ENCODE measurements at places on chromosomes 2 and 18. TPM values are rescaled to one million over a fixed set of nuclear protein-coding genes. Genes with fewer than 3 reads are reported as not detected.
A peak's percentile ranks its signal among the peaks of the same experiment; 100 is the strongest.

C1QL2 gene
- not detected for total RNA-seq

EN1 gene
- total RNA-seq = not detected

GPR39 gene
- 0.66 TPM for total RNA-seq

EVX2 gene
- total RNA-seq = 4.6 TPM

CFAP53 gene
- total RNA-seq = 0.27 TPM

SP5 gene
- 1.8 TPM for total RNA-seq

CD8B2 gene
- not detected for total RNA-seq

IKZF2 gene
- 14.9 TPM for total RNA-seq

GPATCH11 gene
- 4.7 TPM for total RNA-seq

DNA sequence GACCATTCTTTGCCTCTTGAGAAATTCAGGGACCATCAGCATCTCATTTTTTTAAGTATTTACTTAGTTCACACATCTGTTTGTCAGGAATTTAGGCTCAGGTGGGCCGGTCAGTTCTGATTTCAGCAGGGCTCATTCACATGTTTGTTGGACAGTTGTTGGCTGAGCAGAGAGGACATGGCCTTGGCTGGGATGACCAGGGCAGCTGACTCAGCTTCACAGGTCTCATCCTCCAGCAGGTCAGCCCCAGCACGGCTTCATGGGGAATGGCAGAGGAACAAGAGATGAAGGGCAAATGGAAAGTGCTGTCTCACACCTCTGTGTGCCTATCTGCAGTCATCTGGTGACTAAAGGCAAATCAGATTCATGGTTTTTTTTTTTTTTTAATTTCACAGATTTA lies 136.1 kb upstream of the TMEM200C start:
- no peak for DNase-seq

- no peak for DNase-seq
These were observed 117.3 kb downstream of the GALR1 start for GRCh38 chr18:77366720-77367641.

DNA sequence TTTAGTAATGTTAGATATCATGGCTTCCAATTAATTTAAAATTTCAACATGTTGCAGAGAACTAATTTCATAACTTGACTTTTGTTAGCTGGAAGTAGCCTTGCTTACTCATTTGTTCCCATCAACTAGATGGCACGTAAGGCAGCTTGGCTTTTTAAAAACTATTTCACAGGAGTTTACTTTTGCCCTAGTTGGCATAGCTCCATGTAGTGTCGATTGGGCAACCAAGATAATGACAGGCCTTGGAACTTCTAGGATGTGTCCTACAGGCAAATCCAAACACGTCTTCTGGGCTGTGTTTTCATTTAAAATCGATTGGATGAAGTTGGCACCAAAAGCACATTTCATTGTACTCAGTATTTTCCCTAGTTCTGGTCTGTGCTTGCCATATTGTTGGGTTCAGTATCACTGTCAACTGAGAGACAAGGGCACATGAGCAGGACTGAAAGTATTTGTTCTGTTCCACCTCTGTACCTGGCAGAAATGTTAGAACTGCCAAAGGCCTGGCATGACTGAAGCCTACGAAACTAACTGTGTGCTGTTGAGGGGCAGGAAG lies 29.4 kb downstream of the HADHB start:
- peak; percentile 89 for DNase-seq

- DNase-seq = no peak
These were observed 26.0 kb upstream of the FOSL2 start for GRCh38 chr2:28366496-28367282.

DNA sequence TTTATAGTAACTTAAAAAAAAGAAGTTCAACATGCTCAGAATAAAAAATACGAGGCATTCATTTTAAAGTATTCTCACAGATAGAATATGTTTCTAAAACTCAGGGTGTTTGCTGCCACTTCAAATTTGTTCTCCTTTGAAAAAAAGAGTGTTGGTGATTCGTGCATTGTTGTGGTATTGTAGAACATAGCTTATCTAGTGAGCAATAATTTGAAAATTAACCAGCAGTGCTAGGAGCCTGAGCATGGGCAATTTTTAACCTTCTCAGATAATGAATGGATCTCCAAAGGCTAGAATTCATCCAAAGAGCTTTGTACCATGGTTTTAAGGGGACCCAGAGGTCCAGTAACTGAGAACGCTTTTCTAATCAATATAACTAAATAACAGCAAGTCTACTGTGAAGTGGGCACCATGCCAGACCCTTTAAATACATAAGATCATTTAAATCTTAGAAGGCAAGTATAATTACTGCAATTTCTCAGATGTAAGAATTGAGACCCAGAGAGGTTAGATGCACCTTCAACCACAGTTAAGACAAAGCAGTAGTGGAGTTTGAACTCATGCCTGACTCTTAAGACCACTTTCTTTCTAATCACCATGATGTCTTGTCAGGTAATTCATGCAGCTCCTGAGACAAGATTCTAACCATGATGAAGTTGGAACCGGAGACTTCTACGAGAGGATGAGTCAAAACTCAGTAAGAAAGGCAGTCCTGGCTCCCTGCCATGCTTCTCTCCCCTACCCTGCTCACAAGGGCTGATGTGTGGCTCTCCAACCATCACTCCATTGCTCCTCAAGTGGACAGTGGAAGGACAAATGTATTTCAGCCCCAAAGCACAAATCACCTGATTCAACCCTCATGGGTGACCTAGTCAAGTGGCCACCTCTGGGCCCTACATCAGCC lies 3.4 kb downstream of the CYRIA start:
- DNase-seq = peak; percentile 77

- no peak for DNase-seq
These were observed 442.6 kb upstream of the LRATD1 start for GRCh38 chr2:14189929-14190328.

DNA sequence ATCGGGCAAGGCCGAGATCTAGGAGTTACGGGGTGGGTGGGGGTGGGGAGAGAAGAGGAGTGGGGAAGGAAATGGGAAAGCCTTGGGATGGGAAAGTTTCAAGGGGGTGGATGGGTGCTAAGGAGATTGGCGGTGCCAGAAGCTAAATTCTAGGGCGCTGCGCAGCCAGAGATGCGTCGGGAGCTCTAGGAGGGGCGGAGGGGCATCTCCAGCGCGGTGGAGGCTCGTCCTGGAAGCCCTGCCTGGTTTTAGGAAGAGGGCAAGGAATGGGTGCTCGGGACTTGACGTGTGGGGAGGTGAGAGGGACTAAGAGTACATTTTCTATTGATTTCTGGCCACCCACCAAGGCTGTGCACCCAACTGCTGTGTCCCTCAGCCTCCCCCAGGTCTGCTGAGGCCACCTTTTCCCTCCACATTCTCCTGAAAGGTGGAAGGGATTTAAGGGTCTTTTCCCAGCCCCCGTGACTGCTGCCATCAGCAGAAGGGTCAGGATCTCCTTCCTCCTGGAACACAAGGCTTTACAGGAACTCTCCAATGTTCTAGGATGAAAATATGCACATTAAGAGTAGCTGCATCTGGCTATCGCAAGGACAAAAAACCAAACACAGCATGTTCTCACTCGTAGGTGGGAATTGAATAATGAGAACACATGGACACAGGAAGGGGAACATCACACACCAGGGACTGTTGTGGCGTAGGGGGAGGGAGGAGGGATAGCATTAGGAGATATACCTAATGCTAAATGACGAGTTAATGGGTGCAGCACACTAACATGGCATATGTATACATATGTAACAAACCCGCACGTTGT lies 1.4 kb downstream of the C2orf72 start:
- DNase-seq = no peak

- DNase-seq = no peak
These were observed 512.9 kb upstream of the TNP1 start for GRCh38 chr2:217372794-217373193.

DNA sequence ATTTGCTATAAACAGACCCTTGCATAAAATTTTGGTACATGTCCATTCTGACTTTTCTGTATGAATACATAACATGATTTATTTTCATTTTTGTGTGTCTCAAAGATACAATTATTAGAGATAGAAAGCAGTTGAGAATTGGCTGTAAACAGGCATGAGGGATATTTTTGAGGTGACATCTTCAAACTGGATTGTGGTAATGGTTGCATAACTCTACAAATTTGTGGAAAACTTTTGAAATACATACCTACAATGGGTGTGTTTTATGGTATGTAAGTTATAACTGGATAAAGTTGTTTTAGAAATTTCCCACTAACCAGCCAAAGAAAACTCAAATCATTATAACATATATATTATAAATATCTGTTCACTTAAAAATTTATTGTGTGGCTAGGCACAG lies 39.6 kb downstream of the GREB1L start:
- no peak for DNase-seq

DNA sequence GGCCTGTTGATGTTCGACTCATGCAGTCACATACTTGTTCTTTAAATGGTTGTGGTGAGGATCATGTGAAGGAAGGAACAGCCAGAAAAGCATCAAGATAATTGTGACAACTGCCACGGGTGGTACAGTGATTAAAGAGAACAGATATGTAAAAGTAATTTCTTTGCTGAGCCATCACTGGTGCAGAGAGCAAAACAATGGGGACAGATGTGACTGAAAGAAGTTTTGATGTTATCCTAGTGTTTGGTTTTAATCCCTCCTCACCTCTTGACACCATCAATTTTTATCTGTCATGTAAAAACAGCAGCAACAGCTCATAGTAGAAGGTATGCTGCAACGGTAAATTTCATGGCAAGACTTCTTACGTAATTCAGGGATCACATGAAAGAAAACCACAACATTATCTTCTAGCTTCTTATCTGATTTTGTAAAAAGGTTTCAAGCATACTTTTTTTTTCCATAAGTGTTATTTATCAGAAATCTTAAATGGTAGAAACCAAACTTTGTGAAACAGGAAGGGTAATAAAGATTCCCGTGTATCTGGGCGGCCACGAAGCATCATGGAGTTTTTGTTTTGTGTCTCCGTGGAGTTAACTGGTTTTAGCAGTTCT lies 65.2 kb downstream of the PLCL1 start:
- DNase-seq = no peak

- no peak for DNase-seq
These were observed 1814.7 kb upstream of the CELF4 start for GRCh38 chr18:39380186-39380725.

DNA sequence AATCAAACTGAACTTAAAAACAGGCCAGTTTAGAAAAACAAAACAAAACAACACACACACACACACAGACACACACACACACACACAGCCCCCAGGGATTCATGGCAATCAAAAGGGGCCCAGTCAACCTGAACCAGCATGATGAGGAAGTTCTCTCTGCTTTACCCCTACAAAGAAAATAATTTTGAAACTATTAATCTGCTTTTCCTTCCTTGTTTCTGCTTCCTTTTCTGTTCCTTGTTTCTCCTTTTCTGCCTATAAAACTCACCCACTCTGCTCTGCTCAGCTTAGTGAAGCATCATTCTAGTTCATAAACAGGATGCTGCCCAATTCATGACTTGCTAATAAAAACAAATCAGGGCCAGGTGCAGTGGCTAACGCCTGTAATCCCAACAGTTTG lies 203.1 kb downstream of the RAB3GAP1 start:
- DNase-seq = no peak

- no peak for DNase-seq
These were observed 1994.5 kb upstream of the PIK3C3 start for GRCh38 chr18:39960550-39960949.
